ENCODE measurements at places on chromosomes 2 and 18.

- DNase-seq, result no peak
Observed at GRCh38 chr2:40625849-40626248, 174.0 kb upstream of the SLC8A1 start.

GRCh38 chr2:192298664-192299063, 103.9 kb upstream of the TMEFF2 start:
- no peak for DNase-seq

- DNase-seq, result no peak
Observed at GRCh38 chr2:173773076-173773475, 192.1 kb downstream of the SP3 start.

- DNase-seq, result no peak
Observed at GRCh38 chr2:79770926-79771325, 258.1 kb downstream of the CTNNA2 start.

- DNase-seq, result no peak
Observed at GRCh38 chr2:25174192-25174861, 5.9 kb upstream of the POMC start.

GRCh38 chr18:53817976-53818950, 406.2 kb downstream of the MBD2 start:
- no peak for DNase-seq

DNA sequence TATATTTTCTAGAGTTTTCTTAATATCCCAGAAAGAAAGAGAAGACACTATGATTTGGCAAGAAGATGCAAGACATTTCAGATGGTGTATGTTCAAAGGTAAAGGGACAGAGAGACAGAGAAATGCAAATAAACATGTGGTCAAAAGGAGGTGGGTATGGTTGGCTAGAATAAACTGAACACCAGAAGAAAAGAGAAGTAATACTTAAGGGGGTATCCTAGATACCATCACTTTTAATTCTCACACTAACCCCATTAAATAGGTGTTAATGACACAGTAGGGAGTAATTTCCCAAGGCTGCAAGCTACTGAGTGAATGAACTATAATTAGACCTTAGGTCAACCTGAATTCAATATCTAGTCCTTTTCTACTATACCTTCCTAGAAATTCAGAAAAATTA, 111.2 kb upstream of the CD226 start:
- no peak for DNase-seq

DNA sequence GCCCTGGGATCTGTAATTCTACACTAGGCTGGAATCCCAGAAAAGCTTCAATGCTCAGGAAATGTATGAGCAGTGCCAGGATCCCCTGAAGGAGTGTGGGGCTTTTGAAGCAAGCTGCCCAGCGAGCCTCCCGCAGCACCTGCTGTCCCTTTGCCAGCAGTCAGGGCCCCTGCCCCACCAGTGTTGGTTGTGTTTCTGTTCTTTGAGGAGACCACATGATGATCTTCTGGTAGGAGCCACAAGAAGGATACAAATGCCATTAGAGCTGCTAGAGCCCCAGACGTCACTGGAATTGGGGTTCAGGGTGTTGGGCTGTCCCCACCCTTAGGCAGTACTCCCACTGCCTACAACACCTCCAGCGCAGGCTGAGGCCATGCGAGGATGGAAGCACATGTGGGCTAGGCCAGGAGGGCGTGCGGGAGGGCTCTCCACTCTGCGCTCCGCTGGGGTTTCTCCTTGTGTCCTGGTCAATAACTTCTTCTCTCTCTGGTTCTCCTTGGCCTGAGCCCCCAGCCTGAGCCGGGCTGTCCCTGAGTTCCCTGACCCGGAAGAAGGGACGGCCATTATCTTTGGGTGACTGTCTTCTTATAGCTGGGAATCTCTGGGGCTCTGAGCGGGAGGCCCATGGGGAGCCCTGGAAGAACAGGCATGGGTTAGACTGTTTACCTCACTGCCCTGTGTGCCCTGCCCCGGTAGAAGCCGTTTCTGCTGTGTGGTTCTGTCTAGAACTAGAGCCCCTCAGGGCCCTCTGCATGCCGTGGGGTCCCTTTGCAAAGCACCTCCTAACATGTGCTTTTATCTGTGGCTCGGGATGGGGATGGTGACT, 73.9 kb downstream of the LRRFIP1 start:
- DNase-seq, result no peak

DNA sequence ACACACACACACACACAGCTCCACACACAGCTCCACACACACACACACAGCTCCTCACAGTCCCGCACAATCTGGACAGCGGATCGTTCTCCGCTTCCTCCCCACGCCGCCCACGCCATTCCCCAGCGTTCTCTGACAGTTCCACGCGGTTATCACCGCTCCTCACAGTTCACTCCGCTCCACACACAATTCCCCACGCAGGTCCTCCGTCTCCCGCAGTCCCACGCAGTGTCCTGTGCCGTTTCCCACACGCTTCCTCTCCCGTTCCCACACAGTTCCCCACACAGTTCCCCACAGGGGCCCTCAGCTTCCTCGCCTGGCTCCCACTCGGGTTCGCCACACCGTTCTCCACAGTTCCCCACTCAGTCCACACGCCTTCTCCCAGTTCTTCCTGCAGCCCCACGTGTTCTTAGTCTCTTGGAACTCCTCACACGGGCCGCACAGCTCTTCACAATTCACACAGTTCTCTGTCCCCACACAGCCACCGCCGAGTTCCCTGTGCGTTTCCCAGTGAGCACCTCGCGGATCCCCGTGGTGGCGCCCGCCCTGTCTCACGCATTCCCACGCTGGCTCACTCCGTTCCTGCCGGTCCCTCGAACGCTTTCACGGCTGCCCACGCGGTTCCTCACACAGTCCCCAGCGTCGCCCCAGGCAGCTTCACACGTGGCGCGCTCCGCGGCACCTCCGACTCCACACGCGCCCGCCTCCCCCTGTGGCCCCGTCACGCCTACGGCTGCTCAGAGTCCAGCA, 38.4 kb downstream of the KIF1A start:
- DNase-seq, result no peak
